ENCODE measurements at places on chromosomes 5 and 9. TPM values are rescaled to one million over a fixed set of nuclear protein-coding genes. Genes with fewer than 3 reads are reported as not detected.

Gene DND1
- 0.75 TPM for total RNA-seq

Gene C9
- not detected for total RNA-seq

Gene DAB2IP
- 17.6 TPM for total RNA-seq

Gene CAVIN4
- 0.95 TPM for total RNA-seq

Gene IFNA21
- not detected for total RNA-seq

Gene RMRP
- 23,421 TPM for total RNA-seq

All from PC-3 (cell line).